ENCODE measurements at places on chromosomes 7 and 10. TPM values are rescaled to one million over a fixed set of nuclear protein-coding genes. Genes with fewer than 3 reads are reported as not detected.

GPR15LG gene
- not detected for total RNA-seq

HGF gene
- not detected for total RNA-seq

CYP2C18 gene
- not detected for total RNA-seq

FAM170B gene
- total RNA-seq = not detected

DNA sequence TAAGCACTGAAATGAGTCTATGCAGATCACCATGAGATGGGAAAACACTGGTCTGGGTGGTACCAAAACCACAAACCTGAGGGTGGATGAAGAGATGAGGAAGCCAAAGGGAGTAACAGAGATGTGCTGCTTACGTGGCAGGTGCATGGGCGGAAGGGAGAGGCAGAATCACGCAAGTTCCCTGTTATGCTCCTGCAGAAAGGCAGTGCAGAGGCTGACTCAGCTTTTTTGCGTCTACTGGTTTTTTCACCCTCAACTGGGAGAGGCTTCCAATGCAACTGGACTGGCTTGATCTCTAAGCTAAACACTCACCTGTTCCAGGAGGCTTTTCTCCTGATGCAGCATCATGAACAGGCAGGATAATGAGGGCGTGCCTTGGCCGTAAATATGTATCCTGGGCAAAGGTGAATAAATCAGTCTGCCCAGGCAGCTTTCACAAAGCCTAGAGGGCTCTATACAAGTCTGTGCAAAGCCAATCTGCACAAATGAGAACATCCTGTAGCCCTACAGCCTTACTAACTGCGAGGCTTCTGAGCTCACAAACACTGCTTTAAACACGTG is 95.4 kb upstream of the AFAP1L2 start:
- DNase-seq = no peak

GRCh38 chr10:43257347-43258210 is 9.3 kb downstream of the RASGEF1A start:
- no peak for DNase-seq

- DNase-seq = no peak
Observed at GRCh38 chr7:11818281-11818680, 13.7 kb downstream of the THSD7A start.

GRCh38 chr7:156074982-156075615 is 262.8 kb upstream of the SHH start:
- DNase-seq = no peak

GRCh38 chr10:123462756-123463155 is 203.4 kb upstream of the GPR26 start:
- no peak for DNase-seq

GRCh38 chr10:24616536-24616935 is 107.2 kb downstream of the ARHGAP21 start:
- DNase-seq = no peak

DNA sequence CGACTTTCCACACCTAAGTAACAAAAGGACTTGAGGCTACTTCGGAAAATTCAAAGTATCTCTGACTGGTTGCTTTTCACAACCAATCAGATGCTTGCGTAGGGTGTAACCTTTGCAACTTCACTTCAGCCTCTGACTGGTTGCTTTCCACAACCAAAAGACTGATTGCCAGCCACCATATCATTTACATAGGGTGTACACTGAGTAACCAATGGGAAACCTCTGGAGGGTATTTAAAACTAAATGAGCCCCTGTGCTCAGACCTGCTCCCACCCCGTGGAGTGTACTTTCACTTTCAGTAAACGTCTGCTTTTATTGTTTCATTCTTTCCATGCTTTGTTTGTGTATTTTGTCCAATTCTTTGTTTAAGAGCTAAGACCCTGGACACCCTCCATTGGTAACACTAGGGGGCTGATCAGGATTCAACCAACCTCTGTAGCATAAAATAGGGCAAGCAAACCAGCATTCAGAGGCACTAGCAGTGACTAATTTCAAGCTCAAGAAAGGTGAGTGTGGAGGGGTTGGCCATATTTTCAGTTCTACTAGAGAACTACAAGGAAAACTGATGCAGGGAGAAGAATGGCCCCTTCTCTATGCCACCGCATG is 390.8 kb downstream of the POM121L12 start:
- DNase-seq = no peak

DNA sequence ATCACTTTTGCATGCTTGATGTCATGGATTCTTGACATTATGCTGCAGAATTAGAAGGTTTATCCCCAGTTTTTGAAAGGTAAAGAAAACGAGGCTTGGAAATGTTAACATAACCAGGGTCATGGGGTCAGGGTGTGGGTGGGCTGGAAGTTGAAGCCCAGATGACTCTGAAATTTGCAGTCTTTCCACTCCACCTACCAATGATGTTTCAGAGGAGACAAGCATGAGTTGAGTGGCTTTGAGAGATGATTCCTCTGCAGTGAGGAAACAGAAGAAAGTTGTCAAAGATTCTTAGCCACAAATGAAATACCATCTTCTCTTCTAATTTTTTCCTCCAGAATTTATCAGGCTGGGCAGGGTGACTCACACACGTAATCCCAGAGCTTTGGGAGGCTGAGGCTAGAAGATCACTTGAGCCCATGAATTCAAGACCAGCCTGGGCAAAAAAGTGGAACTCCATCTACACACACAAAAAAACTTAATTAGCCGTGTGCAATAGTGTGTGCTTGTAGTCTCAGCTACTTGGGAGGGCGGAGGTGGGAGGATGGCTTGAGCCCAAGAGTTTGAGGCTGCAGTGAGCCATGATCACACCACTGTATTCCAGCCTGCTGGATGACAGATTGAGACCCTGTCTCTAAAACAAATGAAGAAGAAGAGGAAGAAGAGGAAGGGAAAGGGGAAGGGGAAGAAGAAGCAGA is 239.1 kb upstream of the AUTS2 start:
- no peak for DNase-seq

GRCh38 chr10:119415536-119416503 is 126.7 kb downstream of the RGS10 start:
- DNase-seq = no peak

DNA sequence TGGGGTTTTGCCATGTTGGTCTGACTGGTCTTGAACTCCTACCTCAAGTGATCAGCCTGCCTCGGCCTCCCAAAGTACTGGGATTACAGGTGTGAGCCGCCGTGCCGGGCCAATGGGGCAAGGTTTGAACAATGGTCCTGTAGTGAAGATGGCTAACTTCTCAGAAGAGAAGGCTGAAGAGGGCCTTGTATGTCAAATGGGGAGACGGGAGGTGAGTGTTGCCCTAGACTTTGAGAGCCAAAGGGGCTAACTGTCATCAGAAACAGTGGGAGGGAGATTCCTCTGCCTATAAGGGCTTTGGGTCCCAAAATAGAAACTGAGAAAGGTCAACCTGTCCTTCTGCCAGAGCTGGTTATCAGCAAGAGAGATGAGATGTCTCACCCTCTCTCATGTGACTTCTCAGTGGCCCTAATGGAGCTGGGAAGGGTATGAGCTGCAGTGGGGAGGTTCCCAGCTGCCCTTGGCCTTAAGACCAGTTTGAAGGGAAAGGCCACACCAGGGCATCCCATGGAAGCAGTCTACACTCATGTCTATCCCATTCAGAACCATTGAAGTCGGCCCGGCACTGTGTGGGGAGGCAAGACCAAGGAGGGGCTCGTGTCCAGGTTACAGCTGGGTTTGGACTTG is 1.3 kb upstream of the SAMD8 start:
- no peak for DNase-seq

- DNase-seq = no peak
Observed at GRCh38 chr10:18647945-18648344, 3.4 kb downstream of the NSUN6 start.

- DNase-seq = peak; percentile 5
Observed at GRCh38 chr10:35912615-35913569, 270.8 kb upstream of the FZD8 start.

GRCh38 chr10:7192061-7192460 is 218.8 kb downstream of the SFMBT2 start:
- no peak for DNase-seq

- DNase-seq = peak; percentile 72
Observed at GRCh38 chr10:60480865-60481563, 91.3 kb upstream of the ANK3 start.

GRCh38 chr7:96997512-96998032 is 7.8 kb upstream of the DLX6 start:
- no peak for DNase-seq

DNA sequence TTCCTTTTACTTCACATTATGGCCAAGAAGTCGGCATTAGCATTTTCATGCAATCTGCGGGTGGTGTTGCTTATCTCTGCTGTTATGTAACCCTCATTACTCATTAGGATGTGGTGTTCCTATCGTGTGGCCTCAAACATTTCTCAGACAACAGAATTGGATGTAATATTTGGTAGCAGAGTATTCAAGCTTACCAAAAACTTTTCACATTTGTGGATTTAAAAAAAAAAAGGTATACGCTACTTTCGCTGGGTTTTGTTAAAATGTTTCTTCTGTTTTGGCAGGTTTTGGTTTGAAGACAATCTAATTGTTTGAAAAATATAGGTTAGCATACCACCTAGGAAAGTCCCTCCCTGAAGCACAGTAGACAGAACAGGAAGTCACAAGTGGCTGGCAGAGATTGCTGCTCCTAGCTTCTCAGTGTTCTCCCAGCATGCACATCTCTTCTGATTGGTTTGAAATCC is 128.8 kb downstream of the GATA3 start:
- DNase-seq = no peak

DNA sequence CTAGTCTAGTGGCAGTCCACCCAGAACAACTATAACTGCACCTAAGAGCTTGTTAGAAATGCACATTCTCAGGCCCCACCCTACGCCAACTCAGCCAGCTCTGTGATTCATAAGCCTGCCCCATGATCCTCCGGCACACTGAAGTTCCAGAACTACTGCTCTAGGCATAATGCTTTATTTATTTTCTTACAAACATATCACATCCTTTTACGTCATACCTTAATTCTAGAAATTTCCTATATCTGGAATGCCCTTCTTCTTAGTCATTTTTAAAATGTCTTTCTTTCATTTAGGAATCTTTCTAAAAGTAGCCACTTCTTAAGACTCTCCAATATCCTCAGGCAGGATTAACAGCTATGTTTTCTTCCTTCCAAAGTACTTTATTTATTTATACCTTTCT is 480.1 kb downstream of the INHBA start:
- DNase-seq = no peak

DNA sequence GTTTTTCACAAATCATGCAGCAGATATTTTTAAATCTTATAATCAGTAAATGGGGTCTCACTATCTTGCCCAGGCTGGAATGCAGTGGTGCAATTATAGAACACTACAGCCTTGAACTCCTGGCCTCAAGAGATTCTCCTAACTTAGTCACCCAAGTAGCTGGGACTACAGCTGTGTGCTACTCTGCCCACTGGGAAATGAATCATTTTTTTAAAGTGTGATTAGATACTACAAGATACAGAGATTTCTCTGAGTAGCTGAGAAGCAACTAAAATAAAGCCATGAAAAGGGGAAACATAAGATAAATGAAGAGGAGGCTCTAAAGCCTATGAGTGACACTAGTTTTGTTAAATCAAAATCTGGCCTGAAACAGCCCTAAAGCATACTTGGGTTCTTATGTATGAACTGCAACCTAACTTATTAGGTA is 119.7 kb downstream of the JMJD1C start:
- no peak for DNase-seq

GRCh38 chr10:99709480-99710229 is 22.3 kb downstream of the COX15 start:
- no peak for DNase-seq

- no peak for DNase-seq
Observed at GRCh38 chr7:69091521-69091920, 506.8 kb upstream of the AUTS2 start.

DNA sequence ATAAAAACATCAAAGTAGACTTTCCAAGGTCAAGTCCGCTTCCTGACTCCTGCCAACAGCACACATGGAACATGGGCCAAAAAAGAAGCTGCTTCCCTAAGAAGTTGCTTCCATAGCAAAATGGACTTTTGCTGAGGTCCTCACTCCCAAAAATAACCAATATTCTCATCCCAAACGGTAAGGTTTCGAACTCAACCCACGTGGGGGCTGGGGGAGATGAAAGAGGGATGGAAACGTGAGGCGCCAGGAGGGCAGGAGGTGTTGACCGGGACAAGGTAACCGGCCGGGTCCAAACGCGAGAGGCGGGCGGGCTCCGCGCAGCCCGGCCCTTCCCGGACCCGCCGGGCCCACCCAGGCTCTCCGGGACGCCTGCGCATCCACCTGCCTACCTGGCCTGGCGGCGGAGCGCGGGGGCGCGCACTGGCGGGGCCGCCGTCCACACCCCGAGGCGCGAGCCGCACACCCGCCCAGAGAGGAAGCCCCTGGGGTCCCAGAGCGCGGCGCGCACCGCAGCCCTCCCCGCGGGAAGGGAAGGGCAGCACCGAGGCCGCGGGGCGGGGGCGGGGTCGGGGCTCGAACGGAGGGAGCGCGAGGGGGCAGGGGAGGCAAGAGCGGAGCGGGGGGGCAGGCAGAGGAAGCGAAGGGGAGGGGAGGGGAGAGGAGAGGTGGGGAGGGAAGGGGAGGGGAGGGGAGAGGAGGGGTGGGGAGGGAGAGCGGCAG is 742 bp downstream of the LMBR1 start:
- DNase-seq = no peak

- no peak for DNase-seq
Observed at GRCh38 chr7:151762583-151763245, 114.2 kb downstream of the PRKAG2 start.

DNA sequence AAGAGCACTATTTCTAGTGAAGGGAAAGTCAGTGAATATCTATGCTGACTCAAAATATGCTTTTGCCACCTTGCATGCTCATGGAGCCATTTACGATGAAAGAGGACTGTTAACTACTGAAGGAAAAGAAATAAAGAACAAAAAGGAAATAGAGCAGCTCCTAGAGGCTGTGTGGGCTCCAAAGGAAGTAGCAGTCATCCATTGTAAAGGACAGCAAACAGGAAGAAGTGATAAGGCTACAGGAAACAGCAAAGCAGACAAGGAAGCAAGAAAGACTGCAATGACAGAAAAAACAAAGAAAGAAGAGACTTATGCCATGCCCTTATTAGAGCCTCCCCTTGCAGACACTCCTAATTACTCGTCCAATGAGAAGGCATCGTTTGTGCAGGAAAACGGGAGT is 12.0 kb upstream of the ZNF33B start:
- no peak for DNase-seq

Measured in kidney epithelial cell (primary cell).